Fibroblast of the aortic adventitia (primary cell): ENCODE measurements at places on chromosomes 6 and 20. TPM values are rescaled to one million over a fixed set of nuclear protein-coding genes. Genes with fewer than 3 reads are reported as not detected.

PSORS1C2 gene
- not detected in 2 replicates for total RNA-seq

ACTL10 gene
- 2.2 and 2.5 TPM in 2 replicates for total RNA-seq

LGSN gene
- total RNA-seq = not detected in 2 replicates

RFX6 gene
- total RNA-seq = not detected in 2 replicates

COX4I2 gene
- not detected in 2 replicates for total RNA-seq

RPS10 gene
- 1,593 and 2,945 TPM in 2 replicates for total RNA-seq

LAMP5 gene
- total RNA-seq = 0.18 TPM in 1 of 2 replicates, not detected in the other

HDGFL1 gene
- total RNA-seq = not detected in 2 replicates
